ENCODE measurements at places on chromosomes 2 and 18.

DNA sequence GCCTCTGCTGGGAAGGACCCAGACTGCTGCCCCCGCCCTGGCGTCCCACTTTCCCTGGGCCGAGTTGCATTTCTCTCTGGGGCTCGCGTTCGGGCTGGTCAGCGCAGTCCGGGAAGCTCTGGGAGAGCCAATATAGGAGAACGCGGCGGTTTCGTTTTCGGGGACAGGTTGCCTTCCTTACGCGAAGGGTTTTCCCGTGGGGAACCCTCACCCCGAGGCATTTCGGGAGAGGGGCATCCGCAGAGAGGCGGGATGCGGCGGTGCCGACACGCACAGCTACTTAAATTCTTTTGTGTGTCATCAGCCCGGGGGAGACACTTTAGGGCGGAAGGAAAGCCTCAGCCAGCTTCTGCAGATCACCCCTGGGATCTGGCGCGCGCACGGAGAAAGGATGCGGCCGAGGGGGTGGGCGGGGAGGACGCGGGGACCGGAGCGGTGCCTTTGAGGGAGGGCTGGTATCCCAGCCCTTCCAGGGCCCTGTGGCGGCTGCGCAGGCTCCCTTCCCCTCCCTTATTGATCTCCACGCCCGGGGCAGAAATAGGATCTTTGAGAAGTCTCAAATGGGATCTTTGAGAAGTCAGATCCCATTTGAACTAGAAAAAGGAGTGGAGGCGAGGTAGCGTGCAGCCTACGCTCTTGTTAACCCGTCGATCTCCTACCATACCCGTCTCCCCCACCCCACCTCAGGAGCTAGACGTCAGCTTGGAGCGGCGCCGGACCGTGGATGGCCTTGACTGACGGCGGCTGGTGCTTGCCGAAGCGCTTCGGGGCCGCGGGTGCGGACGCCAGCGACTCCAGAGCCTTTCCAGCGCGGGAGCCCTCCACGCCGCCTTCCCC, 1.2 kb downstream of the GATA6 start:
- no peak for DNase-seq

DNA sequence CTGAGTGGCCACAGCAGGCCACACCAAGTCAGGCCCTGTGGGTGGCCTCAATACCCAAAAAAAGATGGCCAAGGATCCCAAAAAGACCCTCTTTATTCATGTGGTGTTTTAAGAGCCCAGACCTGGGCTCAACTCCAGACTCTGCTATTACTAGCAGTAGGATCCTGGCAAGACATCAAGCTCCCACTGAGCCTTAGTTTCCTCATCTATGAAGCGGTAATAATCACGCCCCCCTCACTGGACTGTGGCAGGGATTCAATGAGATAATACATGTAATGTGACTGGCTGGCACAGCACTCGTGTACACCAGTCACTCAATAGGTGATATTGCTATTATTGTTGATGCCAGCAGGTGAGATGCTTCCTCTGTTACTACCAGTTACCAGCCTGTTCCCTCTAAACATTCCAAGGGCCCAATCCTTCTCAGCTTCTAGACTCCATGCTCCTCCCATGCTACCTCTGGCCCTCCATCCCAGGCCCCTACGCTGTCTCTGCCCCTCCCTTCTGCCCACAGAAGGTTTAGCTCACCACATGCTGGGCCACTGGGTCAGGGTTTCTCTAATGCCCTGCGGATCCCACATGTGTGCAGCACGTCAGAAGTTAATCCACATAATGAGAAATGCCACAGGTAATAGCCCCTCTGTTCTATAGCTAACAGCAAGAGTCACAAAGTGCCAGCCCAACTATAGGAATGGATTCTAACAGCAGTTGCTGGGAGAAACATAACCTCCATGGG, 51.2 kb downstream of the SLC4A5 start:
- DNase-seq = no peak

- peak; percentile 34 for DNase-seq
These were observed 405 bp downstream of the PPP3R1 start for GRCh38 chr2:68251855-68252399.

DNA sequence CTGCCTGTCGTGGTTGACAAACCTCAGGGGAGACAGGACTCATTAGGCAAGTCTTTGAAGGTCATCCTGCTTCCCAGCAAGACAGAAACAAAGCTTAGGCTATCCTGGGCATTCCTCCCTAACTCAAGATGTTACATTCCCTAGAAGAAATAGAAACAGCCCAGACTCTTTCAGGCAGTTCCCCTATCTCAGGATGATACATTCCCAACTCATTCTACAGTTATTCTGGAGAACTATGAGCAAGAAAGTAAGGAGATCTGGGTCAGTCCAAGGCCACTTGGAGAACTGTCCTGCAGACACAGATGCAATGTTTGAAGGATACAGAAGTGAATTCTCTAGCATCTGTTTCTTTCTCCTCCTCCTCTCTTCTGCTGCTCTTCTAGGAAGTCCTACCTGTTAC, 220.1 kb upstream of the NCKAP5 start:
- DNase-seq = no peak

DNA sequence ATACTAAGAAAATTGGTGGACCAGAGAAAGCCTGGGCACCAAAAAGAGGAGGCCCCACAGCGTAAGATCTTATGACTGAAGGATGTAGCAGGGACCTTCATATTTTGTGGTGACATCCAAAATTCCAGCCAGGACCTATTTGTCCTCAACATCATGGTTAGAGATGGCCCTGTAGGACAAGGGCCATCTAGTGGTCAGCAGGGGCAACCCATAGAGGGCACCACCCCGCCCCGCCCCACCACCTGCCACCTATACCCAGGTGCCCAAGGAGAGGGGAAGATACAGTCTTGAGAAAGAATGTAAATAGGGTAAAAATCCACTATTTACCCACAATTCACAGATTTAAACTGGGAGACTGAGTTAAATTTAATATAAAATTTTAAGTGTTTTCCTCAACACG, 59.6 kb upstream of the TMEM163 start:
- DNase-seq = no peak

- DNase-seq = no peak
These were observed 52.9 kb downstream of the ZBTB7C start for GRCh38 chr18:48356151-48356745.

DNA sequence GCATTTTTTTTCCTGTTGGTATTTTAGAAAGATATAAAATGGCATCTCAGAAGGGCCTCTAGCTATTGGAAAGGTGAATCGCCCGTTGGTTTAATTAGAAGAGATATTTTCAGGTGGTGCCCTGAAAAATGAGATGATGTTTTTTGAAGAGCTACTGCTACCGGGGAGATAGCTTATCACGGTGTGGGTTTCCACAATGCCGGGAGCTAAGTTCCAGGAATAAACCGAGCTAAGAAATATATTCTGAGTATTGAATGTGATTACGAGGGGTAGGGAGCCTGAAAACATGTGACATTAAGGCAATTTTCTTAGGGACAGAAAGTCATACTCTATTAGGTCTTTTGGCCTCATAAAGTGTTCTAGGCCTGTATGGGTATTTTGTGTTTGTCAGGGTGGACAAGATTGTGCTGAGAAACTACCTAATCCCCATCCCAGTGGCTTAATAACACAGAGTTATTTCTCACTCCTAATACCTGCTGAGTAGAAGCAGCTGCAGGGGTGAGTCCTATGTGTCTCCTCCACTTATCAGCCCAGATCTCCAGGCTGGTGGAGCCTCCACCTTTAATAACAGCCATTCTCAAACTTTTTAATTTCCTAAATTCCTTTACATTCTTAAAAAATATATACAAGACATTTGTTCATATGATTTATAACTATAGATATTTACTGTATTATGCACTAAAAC, 150.2 kb downstream of the LRRTM1 start:
- no peak for DNase-seq

- DNase-seq = no peak
These were observed 23.7 kb upstream of the DNAH6 start for GRCh38 chr2:84492571-84492970.

DNA sequence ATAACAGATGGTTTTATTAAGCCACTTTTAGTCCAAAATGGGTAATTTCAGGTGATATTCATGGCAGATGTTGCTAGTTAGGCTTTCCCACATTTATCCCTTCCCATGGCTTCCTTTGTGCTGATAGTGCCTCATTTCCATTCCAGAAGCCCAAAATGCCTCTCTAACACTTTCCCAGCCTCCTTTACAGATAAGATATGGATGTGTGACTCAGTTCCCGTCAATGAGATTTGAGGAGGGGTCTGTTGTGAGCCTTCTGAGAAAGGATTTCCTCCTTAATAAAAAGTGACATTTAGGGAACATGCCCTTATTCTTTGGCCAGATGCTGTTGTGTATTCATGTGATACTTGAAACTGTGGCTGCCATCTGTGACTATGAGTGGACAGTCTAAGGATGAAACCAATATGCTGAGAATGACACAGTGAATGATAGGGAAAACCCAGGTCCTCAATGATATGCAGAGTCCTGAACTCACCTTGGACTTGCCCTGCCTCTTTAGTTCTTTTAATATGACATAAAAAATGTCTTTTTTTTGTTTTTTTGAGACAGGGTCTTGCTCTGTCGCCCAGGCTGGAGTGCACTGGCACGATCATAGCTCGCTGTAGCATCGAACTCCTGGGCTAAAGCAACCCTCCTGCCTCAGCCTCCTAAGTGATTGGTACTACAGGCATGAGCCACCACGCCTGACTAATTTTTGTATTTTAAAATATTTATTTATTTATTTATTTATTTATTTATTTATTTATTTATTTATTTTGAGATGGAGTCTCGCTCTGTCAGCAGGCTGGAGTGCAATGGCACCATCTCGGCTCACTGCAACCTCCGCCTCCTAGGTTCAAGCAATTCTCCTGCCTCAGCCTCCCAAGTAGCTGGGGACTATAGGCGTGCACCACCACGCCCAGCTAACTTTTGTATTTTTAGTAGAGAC, 5.8 kb upstream of the ACSL3 start:
- no peak for DNase-seq

- peak; percentile 42 for DNase-seq
These were observed 258.4 kb downstream of the BCL11A start for GRCh38 chr2:60294901-60295635.

GRCh38 chr2:177147834-177148445, 64.7 kb upstream of the HNRNPA3 start:
- no peak for DNase-seq

GRCh38 chr2:130241041-130241707, 42.9 kb upstream of the TUBA3E start:
- DNase-seq = no peak

GRCh38 chr2:43136876-43137275, 89.5 kb downstream of the ZFP36L2 start:
- no peak for DNase-seq

- DNase-seq = no peak
These were observed 3.9 kb downstream of the NRP2 start for GRCh38 chr2:205686056-205686782.

DNA sequence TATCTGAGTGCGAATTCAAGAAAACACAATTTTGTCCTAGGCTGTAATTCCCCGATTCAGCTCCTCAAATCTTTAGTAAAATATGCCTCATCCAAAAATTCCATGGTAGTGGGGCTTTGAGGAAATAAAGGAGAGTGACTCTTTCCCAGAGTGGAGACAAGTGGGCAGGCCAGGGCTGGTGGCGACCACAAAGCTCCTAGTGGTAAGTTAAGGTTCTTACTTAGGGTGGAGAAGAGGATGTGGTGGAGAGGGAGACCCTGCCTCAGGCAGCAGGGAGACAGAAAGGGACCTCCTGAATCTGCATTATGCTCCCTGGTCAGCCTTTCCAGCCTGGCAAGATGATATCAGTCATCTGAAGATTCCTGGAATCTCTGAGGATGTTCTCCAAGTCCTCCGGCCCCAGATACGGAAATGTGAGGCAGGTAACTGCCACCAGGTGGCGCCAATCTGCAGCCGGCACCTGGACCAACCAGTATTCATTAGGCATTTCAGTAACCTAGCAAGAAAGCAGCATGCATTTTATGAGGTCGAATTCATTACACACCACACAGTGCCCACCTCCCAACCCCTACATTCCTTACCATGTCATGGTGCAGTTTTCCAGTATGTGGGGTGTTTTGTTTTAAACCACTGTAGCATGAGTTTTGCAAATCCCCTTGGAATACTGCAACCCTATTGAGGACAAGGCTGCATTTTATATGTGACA, 106.4 kb downstream of the POLE4 start:
- DNase-seq = peak; percentile 50

DNA sequence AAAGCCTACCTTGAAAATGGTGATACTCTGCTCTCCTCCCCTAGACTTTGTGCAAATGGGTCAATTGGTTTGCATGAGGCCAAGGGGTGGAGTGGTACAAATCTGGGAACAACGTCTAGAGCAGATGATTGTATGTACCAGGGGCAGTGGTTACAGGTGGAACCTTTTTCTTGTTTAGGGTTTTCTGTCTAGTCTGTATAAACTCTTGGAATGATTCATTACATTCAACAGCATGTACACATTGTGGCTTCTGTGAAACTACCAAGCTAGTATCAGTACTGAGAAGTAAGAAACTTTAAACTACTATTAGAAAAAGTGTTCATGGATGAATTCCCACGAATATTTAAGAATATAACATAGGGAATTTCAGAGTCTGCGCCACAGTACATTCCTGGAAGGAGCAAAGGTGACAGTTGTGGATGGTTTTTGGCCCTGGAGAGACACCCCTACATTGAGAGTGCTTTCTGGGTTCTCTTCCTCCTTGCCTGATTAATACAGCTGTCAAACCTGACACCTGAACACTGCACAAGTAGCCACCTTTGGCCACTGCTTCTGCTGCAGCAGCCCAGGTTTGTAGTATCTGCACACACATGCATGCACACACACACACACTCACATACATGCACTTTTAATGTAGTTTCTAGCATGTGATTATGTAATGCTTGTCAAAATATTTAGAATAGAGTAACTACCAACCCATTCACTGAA, 30.0 kb downstream of the CFAP221 start:
- DNase-seq = no peak

- no peak for DNase-seq
These were observed 179.6 kb downstream of the RNF144A start for GRCh38 chr2:7096726-7097352.

- DNase-seq = no peak
These were observed 1337.2 kb upstream of the CELF4 start for GRCh38 chr18:38902796-38903195.

- no peak for DNase-seq
These were observed 644 bp upstream of the DYM start for GRCh38 chr18:49460976-49461601.

DNA sequence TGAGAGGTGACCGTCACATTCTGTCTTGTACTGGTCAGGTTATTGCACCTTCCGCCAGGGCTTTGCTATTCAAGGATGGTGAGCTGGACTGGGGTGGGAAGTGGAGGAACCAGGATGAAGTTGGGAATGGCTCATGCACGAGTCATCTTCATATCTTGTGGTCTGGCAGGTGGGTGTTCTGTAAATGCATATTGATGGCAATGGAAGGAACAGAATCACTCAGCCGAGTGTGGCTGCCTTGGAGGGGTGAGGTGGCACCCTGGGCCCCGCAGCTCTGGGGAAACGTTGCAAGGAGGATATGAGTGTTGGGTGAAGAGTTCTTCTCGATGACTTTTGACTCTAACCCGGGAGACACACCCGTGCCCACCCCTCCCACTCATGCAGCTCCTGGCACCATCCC, 1.2 kb downstream of the NEU2 start:
- no peak for DNase-seq

- no peak for DNase-seq
These were observed 20.9 kb upstream of the TANK start for GRCh38 chr2:161139098-161139987.
